ENCODE measurements at places on chromosomes 7 and 10. TPM values are rescaled to one million over a fixed set of nuclear protein-coding genes. Genes with fewer than 3 reads are reported as not detected.
A peak's percentile ranks its signal among the peaks of the same experiment; 100 is the strongest.

DNA sequence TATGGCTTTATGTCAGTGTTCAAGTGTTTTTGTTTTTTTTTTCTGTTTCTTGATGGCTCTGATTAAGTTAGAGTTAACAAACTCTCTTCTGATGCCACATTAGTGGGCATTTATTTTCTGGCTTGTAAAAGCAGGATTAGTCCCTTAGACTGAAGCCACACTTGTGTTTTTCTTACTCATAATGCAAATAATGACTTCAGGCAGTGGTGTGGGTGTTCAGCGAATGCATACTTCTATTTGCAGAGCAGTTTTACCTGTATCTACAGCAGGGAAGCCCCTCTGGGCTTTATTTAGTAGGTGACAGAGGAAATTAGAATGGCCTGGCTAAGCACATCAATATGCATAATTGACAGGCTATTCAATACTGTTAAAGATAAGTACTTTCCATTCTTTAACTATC lies 79.9 kb downstream of the CNNM2 start:
- no peaks in the 10 kb centered on the region for H3K36me3 ChIP-seq
- H3K4me3 ChIP-seq, result no peak overlapping the region
- no peaks in the 10 kb centered on the region for H3K27me3 ChIP-seq
- H3K27ac ChIP-seq, result no peak overlapping the region
- no peak for DNase-seq

DNA sequence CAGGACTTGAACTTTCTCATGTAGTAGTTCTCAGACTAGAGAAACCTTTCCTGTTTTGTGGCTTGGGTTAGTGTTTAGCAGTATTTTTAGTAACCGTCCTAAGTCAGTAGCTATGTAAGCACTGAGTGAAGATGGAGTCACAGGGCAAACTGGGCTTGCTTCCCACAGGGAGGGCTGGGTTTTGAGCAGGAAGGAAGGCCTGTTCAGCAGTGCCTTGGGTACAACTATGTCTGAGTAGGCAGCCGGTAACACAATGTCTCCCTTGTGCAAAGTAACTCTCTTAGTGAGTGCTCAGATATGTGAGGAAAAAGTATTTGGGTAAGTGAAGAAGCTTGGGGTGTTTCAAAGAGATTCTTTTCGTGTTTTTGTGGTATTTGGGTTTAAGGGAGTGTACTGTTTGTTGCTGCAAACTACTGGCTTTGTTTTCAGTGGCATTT lies 96.4 kb downstream of the CCSER2 start:
- H3K27ac ChIP-seq, result peak overlapping the region; percentile 62
- peaks cover 6% of the 10 kb centered on the region for H3K4me1 ChIP-seq
- H3K36me3 ChIP-seq, result peaks cover 10% of the 10 kb centered on the region
- no peaks in the 10 kb centered on the region for H3K27me3 ChIP-seq
- DNase-seq, result no peak
- no peak overlapping the region for H3K4me3 ChIP-seq

- no peaks in the 10 kb centered on the region for H3K4me1 ChIP-seq
- no peak overlapping the region for H3K4me3 ChIP-seq
Observed at GRCh38 chr10:44102726-44103255, 282.1 kb downstream of the CXCL12 start.

- H3K4me1 ChIP-seq, result no peaks in the 10 kb centered on the region
- H3K27me3 ChIP-seq, result no peaks in the 10 kb centered on the region
- no peak for DNase-seq
- H3K27ac ChIP-seq, result no peak overlapping the region
Observed at GRCh38 chr10:60338786-60339185, 50.9 kb downstream of the ANK3 start.

Gene SLC39A12
- total RNA-seq, result not detected
